ENCODE measurements at places on chromosomes 1 and 21. TPM values are rescaled to one million over a fixed set of nuclear protein-coding genes. Genes with fewer than 3 reads are reported as not detected.

NOS1AP gene
- total RNA-seq = not detected

SMPDL3B gene
- total RNA-seq = under 0.01 TPM

SPATA21 gene
- total RNA-seq = not detected

OR2T11 gene
- not detected for total RNA-seq

PLEKHA6 gene
- total RNA-seq = 0.29 TPM

MCOLN2 gene
- 0.88 TPM for total RNA-seq

FRRS1 gene
- total RNA-seq = 23.2 TPM

SH3BP5L gene
- total RNA-seq = 23.6 TPM

PLCH2 gene
- not detected for total RNA-seq

GBP4 gene
- total RNA-seq = 0.36 TPM

SLC25A34 gene
- total RNA-seq = 1.5 TPM

BEST4 gene
- not detected for total RNA-seq

EPHA10 gene
- total RNA-seq = not detected

P3H1 gene
- total RNA-seq = 209 TPM

LRRC47 gene
- total RNA-seq = 24.5 TPM

KRTAP21-2 gene
- not detected for total RNA-seq

FNDC10 gene
- total RNA-seq = 2.1 TPM

ARF1 gene
- 248 TPM for total RNA-seq

TNFRSF25 gene
- 5.0 TPM for total RNA-seq

TCP10L gene
- total RNA-seq = 0.72 TPM

IL10RB gene
- total RNA-seq = 52.7 TPM

SPRR2A gene
- not detected for total RNA-seq

LYPD8 gene
- total RNA-seq = not detected

LRRC42 gene
- total RNA-seq = 38.7 TPM

TAL1 gene
- not detected for total RNA-seq

CYP4X1 gene
- 0.59 TPM for total RNA-seq

MAST2 gene
- total RNA-seq = 24.2 TPM

PLA2G4A gene
- total RNA-seq = 12.3 TPM

CYP4A11 gene
- total RNA-seq = not detected

NUDT4B gene
- total RNA-seq = 75.6 TPM

KRTAP19-3 gene
- total RNA-seq = not detected

GBP2 gene
- total RNA-seq = 55.0 TPM

ADSS2 gene
- total RNA-seq = 52.8 TPM

PADI1 gene
- total RNA-seq = under 0.01 TPM
